ENCODE measurements at places on chromosomes 6 and 20.
A peak's percentile ranks its signal among the peaks of the same experiment; 100 is the strongest.

DNA sequence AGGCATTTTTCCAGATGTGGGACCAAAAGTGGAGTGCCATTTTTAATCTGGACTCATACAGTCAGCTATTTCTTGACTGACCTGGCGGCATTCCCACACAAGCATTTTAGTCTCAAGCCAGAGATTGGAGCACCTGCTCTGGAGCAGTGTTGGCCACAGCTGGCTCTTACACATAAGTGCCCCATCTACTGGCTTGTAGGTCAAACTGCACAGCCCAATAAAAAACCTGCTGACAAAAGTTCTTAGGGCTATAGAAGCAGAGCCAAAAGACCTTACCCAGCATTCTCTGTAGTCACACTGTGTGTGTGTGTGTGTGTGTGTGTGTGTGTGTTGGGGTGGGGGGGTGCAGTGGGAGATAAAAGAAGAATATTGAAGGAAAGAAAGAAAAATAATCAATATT, 38.6 kb upstream of the SENP6 start:
- no peaks in the 10 kb centered on the region for H3K4me1 ChIP-seq
- H3K27me3 ChIP-seq: no peaks in the 10 kb centered on the region
- no peak overlapping the region for H3K4me3 ChIP-seq
- no peaks in the 10 kb centered on the region for H3K36me3 ChIP-seq

- H3K27ac ChIP-seq: no peak overlapping the region
- no peaks in the 10 kb centered on the region for H3K4me1 ChIP-seq
- no peaks in the 10 kb centered on the region for H3K27me3 ChIP-seq
- H3K36me3 ChIP-seq: no peaks in the 10 kb centered on the region
- H3K4me3 ChIP-seq: no peak overlapping the region
- DNase-seq: no peak
These were observed 124.8 kb downstream of the CD164 start for GRCh38 chr6:109257494-109257893.

DNA sequence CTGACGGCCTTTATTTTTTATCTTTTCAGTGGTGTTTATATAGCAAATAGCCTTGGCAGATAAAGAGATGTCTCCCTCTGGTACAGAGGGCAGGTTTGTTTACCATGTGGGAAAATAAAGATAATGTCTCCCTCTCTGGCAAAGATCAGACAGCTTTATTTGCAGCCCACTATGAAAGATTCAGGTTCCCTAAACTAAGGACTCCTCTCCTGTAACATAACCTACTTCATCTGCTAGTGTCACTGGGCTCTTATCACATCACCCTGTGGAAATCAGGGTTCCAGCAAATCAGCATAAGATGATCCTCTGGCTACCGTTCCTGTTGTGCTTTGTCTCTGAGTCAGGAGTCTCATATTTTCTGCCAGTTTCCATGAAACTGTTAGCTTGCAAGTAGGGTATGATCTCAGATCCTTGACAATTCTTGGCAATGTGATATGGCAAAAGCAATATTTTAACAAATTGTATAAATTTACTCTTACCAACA, 3.1 kb downstream of the FBXL4 start:
- H3K36me3 ChIP-seq: no peaks in the 10 kb centered on the region
- H3K27me3 ChIP-seq: no peaks in the 10 kb centered on the region
- H3K4me3 ChIP-seq: no peak overlapping the region
- peaks cover 27% of the 10 kb centered on the region for H3K4me1 ChIP-seq

DNA sequence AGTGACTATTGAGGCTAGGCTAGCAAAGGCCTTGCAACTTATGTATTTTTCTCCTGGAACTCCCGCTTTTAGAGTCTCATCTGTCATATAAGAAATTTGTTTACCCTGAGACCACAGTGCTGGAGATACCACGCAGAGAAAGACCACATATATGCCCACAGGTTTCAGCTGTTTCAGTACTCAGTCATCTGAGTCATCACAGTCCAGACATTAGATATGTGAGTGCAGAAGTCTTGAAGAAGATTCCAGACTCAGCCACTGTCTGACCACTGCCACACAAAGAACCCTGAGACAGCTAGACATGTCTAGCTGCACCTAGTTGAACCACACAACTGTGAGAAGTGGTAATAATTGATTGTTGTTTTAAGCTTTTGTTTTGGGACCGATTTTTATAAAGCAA, 648.3 kb downstream of the EPM2A start:
- H3K36me3 ChIP-seq: no peaks in the 10 kb centered on the region
- H3K27ac ChIP-seq: no peak overlapping the region
- no peak for DNase-seq
- no peaks in the 10 kb centered on the region for H3K27me3 ChIP-seq
- H3K4me3 ChIP-seq: no peak overlapping the region
- H3K4me1 ChIP-seq: no peaks in the 10 kb centered on the region

DNA sequence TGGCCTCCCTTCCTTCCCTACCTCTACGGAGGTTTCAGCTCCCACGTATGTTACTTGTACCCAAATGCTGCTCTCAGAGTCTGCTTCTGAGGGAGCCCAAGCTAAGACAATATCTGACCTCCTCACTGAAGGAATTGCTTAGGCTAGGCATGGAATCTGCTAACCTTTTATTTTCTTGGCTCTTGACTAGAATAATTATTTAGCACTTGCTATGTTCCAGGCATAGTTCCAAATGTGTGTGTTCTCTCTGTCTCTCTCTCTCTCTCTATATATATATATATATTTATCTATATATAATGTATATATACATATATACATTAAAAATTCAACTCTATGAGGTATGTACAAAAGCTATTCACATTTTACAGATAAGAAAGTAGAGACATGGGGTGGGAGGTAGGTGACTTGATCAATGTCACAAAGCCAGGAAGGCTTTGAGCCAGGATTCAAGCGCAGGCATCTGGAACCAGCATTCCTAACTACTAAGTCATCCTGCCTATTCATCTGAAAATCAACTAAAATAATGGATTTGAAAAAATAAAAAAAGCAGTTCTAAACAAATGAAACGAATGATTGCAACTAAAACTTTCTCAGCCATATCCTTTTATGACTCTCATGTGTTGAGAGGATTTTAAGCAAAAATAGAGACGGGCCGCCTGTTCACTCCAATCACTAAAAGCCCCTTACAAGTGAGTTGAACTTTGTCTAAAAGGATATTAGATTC, 189.7 kb upstream of the JAG1 start:
- H3K27ac ChIP-seq: peak overlapping the region; percentile 72
- peaks cover 14% of the 10 kb centered on the region for H3K4me1 ChIP-seq
- DNase-seq: peak; percentile 43
- no peaks in the 10 kb centered on the region for H3K36me3 ChIP-seq
- H3K4me3 ChIP-seq: no peak overlapping the region
